ENCODE measurements at places on chromosomes 16 and 17.

GRCh38 chr17:1882836-1883235 lies 53.0 kb downstream of the RPA1 start:
- DNase-seq, result peak; percentile 30

DNA sequence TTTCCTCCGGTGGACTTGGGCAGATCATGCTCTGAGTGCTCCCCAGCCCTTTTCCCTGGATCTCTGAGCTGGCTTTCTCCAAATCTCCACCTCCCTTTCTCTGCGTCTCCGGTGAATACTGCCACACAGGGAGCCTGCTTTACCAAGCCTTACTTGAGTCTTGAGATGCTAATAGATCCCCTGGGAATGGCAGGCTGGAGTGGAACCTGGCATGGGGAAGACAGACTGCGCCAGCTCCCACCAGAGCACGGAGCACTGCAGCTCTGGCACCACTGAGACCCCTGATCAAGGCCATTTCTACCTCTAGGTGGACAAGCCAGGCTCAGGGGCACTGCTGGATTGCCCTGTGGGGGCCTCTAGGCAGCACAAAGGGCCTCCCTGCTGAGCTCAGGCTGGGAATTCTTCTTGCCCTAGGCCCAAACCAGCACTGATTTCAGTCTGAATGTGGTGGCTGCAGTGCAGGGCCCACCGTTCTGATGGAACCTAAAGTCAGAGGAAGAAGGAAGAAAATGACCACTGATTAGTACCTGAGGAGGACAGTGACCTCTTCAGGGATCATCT lies 74.3 kb upstream of the CRHR1 start:
- DNase-seq, result no peak

- DNase-seq, result no peak
These were observed 32.1 kb downstream of the WSB1 start for GRCh38 chr17:27326051-27326450.

GRCh38 chr17:50892101-50892776 lies 26.1 kb upstream of the TOB1 start:
- no peak for DNase-seq

GRCh38 chr16:54938212-54939028 lies 7.8 kb downstream of the IRX5 start:
- DNase-seq, result no peak

GRCh38 chr17:69412251-69412671 lies 2.2 kb upstream of the MAP2K6 start:
- no peak for DNase-seq

- no peak for DNase-seq
These were observed 738.3 kb upstream of the EEF2KMT start for GRCh38 chr16:5835876-5836275.

DNA sequence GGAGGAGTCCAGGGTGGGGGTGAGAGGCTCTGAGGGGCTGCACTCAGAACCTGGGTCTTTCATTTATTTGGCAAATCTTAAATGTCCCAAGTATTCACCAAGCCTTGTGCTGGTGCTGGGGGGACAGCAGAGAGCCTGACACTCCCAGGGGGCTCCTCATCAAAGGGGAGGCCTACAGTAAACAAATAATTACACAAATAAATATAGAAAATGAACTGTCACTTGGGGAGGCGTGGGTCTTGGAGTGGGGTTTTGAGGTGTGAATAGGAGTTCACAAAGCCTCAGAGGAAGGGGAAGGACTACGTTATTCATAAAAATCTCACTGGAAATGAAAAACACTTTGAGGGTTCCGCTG lies 15.2 kb upstream of the PRM1 start:
- no peak for DNase-seq

GRCh38 chr16:55503726-55504550 lies 4.9 kb upstream of the LPCAT2 start:
- DNase-seq, result no peak

DNA sequence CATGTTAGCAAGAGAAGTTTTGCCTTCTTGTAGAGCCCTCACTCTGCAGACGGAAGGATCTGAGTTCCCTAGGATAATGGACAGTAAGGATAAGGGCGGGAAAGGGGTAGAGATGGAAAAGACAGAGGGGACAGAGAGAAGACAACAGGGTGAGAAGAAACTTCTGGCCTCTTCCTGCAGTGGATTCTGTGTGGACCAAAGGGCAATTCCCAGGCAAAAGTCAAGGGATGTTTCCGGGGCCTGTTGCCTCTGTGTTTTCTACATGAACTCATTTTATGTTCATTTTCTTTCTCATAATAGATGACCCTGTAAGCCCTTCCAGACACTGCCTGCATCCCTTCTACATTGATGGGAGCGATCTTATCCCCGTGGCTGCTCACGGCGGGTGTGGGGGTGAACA lies 647 bp upstream of the TMEM238L start:
- DNase-seq, result no peak

GRCh38 chr16:1635070-1635469 lies 22.9 kb downstream of the CRAMP1 start:
- DNase-seq, result no peak

GRCh38 chr17:13337864-13338371 lies 263.8 kb downstream of the HS3ST3A1 start:
- DNase-seq, result no peak

DNA sequence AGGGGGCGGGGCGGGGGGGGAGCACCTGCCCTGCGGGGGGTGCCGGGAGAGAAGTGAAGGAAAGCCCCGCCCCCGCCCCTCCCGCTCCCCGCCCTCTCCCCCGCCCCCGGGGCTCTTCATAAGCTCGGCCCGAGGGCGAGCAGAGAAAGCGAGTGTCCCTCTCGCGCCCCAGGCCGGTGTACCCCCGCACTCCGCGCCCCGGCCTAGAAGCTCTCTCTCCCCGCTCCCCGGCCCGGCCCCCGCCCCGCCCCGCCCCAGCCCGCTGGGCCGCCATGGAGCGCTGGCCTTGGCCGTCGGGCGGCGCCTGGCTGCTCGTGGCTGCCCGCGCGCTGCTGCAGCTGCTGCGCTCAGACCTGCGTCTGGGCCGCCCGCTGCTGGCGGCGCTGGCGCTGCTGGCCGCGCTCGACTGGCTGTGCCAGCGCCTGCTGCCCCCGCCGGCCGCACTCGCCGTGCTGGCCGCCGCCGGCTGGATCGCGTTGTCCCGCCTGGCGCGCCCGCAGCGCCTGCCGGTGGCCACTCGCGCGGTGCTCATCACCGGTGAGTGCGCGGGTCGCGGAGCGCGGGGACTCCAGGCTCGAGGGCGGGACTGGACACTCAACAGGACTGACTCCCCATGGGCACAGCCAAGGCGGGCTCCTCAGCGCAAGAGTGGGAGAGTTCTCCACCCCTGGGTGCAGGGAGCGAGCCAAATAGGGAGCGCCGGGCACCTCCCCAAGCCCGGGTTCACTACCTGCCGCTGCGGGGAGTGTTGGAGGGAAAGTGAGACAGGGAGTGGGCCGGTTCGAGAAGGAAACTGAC lies at the start of gene HSD11B2:
Gene HSD11B2, plus strand, starts transcription at position 145 of the 798 bp plus-strand sequence. Its CDS starts 128 bp downstream, at position 273.
- no peak for DNase-seq

DNA sequence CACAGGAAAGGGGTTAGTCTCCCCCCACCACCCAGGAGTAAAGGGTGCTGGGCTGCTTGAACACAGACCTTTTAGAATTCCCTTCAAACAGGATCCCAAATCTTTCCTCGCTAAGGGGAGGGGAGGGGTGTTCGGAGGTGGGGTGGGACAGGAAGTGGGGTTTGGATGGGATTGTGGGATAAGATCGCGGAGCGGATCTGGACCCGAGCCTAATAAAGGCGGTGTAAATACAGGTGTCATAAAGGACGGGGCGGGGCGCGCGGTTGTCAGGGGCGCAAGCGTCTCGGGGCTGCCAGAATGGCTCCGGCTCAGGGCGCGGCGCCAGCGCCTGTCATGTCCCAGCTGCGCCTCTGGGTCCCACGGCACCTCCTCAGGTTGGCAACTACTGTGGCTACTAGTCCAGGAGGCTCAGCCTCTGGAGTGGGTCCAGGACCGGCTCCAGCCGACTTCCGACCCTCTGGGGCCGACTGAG lies 59.8 kb upstream of the FBXO47 start:
- DNase-seq, result no peak

GRCh38 chr16:84454611-84455010 lies 49.8 kb downstream of the MEAK7 start:
- DNase-seq, result no peak

DNA sequence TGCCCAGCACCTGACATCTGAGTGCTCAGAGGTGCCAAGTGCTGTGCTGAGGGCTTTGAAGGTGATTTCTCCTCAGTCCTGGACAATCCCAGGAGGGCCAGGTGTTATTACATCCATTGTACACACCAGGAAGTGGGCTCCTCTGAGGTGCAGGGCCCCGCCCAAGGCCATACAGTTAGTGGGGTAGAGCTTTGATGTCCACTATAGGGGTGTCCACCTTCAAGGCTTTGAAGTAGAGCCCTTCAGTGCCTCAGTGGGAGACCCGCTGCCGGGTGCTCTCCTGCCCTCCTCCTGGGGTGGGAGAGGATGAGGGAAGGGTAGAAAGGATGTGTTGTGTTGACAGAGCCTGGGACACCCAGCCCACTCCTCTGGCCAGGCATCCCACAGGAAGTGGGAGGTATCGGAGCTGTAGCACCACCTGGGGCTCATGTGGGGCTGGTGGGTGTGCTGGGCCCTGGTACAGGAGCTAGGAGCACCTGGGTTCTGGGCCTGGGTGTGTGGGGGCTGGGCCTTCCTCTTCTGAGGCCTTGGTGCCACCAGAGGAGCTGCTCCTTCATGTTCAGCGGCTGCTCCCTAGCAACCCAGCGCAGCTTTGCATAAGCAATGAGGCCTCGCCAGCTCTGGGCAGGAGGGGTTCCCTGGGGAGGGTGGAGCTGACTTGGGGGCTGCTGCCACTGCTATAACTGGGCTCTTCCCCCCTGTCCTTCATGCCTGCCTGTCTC lies 7.4 kb downstream of the LASP1 start:
- DNase-seq, result peak; percentile 66

GRCh38 chr16:51753467-51754127 lies 602.5 kb upstream of the SALL1 start:
- DNase-seq, result no peak

DNA sequence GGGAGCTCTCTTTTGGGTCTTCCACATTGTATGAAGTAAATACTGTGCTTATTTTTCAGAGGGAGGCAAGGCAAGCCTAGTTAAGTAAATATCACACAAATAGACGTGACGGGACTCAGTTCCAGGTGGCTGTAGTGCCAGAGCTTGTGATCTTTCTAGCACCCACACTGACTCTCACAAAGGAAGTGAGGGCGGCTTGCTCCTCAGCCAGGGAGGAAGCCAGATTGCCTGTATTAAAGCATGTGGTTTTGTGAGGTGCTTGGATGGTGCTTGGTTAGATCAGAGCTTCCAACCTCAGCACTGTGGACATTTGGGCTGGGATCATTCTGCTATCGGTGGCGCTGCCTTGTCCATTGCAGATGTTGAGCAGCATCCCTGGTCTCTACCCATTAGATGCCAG lies 80.1 kb downstream of the VAT1L start:
- no peak for DNase-seq

GRCh38 chr16:28555561-28555960 lies 1.8 kb downstream of the SGF29 start:
- no peak for DNase-seq

DNA sequence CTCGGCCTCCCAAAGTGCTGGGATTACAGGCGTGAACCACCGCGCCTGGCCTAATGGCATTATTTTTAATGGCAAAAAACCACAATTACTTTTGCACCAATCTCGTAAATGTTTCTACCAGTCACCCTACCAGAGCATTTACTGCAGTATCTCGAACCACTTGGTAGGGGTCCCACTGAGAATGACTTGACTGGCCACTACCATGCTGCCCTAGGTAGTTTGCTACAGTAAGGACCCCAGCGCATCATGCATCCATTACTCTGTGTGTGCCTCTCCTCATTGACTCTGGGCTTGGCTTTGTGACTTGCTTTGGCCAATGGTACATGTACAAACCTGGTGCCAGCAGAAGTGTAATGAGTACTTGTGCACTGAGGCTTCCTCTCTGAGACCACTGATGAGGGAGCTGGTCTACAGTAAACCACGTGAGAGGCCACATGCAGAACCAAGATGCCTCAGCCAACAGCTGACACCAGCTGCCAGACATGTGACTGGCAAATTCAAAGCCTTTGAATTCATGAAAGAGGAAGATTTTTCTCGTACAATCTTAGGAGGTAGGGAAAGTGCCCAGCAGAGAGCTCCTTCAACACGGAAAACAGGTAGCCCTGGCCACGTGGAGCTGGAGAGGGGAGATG lies 421.7 kb upstream of the C16orf82 start:
- no peak for DNase-seq

DNA sequence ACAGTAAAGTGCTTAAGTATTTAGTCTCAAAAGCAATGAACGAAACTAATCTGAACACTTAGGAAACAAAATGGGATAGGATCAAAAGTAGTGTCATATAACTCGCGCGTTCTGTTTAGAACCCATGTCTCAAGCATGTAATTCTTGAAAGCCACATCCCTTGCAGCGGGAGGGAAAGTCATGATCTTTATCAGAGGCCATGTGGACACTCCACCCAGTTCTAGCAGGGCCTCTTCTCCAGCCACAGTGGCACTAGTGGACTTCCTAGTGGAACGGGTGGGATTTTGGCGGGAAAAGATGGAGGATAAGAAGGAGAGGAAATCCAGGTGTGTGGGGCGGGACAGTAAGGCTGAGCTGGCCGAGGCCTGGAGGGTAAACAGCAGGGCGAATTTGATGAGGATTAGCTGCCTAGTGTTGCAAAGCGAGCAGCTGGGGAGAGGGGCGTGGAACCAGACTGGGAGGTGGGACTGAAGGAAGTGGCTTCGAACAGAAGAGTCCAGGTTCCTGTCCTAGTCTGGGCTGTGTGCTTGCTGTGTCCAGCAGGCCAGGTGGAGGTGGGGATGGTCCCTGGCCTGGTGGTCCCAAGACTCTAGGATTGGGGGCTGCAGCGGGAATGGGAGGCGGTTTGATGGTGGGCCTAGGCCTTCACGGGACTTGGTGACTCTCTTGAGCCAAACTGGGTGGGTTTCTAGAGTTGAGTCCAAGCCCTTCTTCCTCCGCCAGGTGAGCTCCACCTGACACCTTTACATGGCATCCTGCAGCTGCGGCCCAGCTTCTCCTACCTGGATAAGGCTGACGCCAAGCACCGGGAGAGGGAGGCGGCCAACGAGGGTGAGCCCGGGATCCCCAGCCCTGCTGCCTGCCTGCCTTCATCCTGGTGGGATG lies 15.9 kb downstream of the POLR3E start:
- no peak for DNase-seq

- DNase-seq, result no peak
These were observed 108.9 kb downstream of the ENGASE start for GRCh38 chr17:79183293-79184158.
